Right hindlimb (tissue), 1 donor: ENCODE measurements at places on chromosomes 1 and 21.
A peak's percentile ranks its signal among the peaks of the same experiment; 100 is the strongest.

DNA sequence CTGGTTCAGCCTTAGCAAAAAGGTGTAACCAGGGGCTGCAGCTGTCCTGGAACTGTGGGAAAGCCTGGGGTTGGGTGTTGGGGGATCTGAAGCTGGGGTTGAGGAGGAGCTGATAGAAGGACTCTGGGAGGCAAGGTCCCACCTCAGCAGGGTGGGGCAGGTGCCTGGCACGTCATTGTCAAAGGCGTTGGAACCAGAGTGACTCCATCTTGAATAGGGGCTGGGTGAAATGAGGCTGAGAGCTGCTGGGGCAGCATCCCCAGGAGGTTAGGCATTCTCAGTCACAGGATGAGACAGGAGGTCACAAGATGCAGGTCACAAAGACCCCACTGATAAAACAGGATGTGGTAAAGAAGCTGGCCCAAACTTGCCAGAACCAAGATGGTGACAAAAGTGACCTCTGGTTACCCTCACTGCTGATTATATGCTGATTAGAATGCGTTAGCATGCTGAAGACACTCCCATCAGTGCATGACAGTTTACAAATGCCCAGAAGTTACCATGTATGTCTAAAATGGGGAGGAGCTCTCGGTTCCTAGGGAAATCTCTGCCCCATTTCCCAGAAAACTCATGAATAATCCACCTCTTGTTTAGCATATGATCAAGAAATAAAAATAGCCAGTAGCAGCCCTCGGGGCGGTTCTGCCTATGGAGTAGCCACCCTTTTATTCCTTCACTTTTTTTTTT, 85.4 kb downstream of the IER5 start:
- DNase-seq = no peak

GRCh38 chr1:215484171-215484939, 82.7 kb upstream of the KCTD3 start:
- no peak for DNase-seq

DNA sequence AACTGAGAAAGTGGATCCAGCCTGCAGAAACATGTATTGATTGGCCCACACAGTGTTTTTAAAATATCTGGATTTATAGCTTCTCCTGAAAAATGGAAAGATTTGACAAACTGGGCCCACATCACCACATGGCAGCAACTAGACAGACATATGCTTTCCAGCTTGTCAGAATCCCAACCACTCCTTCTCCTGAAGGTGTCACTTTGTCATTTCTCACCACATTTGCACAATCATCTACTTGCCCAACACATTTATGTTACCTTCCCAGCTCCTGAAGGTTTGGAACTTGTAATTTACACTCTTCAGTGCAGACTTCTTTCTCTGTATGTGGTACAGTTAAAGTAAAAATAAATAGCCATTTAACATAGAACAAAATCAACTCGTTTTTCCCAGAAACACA, 126.1 kb upstream of the KIAA1614 start:
- DNase-seq = no peak

DNA sequence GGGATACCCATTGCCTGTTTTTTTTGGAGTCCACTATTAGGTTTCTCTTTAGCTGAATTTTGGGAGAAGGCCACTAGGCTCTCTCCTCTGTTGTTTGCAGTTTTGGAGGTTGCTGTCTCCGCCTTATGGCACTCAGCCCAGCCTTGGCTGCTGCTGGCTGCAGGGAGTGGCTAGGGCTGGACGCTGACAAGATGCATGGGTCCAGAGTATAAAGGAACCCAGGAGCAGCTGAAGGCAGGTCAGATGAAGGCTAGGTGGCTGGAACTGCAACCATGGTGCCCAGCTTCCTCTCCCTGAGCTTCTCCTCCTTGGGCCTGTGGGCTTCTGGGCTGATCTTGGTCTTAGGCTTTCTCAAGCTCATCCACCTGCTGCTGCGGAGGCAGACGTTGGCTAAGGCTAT, at the start of gene CYP4B1:
Gene CYP4B1 (plus strand): TSS at position 237 of the 400 bp plus-strand sequence. CDS start 36 bp downstream, at position 273.
- peak; percentile 54 for DNase-seq

- peak; percentile 81 for DNase-seq
Observed at GRCh38 chr1:8137481-8138244, 111.6 kb upstream of the ERRFI1 start.

- DNase-seq = no peak
Observed at GRCh38 chr1:7425771-7426170, 345.3 kb upstream of the VAMP3 start.

DNA sequence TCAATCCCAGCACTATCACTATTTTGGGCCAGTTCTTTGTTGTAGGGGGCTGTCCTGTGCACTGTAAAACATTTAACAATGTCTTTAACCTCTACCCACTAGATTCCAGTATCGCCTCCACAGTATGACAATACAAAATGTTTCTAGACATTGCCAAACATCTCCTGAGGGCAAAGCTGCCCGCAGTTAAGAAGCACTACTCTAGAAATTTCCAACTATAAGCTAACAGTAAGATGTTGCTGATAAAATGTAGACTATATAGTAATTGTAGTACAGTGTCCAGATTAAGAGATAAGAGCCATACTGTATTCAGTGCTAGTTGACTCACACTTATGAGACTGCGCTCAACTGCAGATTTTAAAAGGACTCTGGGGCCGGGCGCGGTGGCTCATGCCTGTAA, 5.0 kb downstream of the MTF1 start:
- no peak for DNase-seq
